Anterior cingulate cortex (tissue), 58 donors: ENCODE measurements at places on chromosomes 12 and 14.

DNA sequence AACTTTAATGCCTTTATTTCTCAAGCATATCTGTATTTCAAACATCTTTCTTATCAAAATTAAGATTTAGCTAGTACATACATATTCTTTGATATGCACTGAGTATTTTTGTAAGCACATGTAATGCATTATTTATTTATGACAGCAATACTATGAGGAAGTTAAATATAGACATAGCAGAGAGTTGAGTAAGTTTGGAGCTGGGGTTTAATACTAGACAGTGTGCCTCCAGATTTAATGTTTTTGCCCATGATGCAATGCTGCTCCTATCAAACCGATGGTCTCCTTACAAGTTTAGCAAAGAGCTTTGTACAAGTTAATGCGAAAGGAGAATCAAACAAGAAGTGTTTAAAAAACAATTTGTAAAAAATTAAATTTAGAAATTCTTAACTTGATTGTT lies 826.6 kb upstream of the MGAT4C start:
- DNase-seq = no peak

DNA sequence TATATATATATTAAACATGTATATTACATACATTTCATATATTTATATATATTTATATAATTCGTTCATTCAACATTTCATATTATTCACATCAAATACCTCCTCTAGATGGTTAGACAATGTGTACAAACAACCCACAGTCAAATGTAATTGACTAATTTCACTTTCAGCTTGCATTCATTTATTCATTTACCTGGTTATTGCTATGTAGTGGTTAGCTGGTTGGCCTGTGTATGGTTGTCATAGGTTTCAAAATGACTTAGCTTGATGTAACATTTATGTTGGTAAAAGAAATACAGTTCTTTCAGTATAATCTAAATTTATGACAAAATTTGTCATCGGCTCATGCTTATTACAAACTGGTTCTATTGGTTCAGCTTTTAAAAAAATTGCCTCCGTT lies 389 bp downstream of the OR4K13 start:
- no peak for DNase-seq

DNA sequence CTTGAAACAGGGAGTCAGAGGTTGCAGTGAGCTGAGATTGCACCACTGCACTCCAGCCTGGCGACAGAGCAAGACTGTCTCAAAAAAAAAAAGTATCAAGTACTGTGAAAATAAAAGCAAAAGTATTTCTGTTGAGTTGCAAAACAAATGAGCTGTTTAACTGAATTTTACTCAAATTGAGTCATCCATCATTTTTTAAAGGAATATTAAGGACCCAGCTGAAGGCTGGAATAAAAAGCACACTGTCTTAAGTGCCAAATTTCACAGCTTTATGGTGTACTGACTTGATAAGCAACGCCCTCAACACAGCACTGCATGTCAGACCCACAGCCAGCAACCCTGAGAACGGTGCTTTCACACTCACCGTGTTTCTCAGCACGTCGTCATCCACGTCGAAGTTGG lies 57.9 kb downstream of the AMN start:
- DNase-seq = no peak

DNA sequence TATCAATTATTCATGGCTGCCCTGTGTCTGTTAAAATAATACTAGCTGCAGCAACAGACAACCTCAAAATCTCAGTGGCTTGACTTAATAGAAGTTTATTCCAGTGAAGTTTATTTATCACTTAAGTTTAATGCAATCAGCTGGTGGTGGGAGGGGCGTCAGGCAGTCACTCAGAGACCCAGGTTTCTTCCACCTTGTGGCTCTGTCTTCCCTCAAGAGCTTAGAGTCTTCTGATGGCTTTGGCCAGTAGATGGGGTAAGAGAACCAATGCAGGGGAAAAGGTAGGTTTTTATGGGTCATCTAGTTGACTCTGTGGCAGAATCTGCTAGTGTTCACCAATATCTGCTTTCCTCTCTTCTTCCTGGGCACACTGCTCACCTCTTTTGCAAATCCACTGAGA lies 668.9 kb downstream of the AACS start:
- no peak for DNase-seq

DNA sequence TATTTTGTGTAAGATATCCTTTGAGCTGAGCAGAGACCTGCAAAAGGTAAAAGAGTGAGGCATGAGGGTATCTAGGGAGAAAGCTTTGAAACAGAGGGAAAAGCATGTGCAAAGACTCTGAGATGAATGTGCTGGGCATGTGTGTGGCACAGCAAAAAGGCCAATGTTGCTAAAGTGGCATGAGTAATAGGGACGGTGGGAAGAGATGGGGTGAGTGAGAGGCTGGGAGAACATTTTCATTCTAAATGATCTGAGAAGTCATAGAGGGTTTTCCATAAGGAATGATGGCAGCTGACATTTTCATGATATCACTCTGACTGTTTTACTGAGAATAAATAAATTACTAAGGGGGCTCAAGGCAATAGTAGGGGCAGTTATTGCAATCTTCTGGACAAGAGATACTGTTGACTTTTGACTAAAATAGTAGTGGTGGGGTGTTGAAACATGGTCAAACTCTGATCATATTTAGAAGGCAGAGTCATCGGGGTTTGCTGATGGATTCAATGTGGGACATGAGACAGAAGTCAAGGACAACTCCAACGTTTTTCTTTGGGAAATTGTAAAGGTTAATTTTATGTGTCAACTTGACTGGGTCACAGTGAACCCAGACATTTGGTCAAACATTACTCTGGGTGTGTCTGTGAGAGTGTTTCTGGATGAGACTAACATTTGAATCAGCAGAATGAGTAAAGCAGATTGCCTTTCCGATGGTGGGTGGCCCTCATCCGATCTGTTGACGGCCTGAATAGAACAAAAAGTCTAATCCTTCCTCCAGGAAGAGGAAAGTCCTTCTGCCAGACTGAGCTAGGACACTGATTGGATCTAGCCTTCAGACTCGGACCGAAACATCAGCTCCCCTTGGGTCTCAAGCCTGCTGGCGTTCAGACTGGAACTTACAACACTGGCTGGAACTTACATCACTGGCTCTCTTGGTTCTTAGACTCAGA lies 193.9 kb upstream of the PLXNC1 start:
- DNase-seq = no peak

DNA sequence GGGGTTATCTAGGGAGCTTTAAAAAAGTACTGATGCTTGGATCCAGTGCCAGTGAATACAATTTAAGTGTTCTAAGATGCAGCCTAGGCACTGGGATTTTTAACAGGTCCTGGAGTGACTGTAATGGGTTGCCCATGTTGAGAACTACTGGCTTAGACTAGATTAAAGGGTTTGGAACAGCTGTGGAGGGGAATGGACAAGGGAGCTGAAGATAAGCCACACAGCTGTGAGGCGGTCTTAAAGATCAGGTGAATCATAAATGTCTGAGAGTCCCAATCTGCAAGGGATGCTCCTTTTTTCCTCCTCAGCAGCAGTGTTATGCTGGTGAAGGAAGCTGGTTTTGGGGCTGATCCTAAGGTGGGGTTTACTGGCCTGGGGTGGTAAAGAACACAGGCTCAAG lies 35.5 kb upstream of the FRMD6 start:
- no peak for DNase-seq

- DNase-seq = no peak
Observed at GRCh38 chr12:124756760-124757159, 106.9 kb downstream of the SCARB1 start.

- no peak for DNase-seq
Observed at GRCh38 chr12:104478396-104479122, 21.8 kb downstream of the CHST11 start.
